Activated CD4-positive, CD25-positive, alpha-beta regulatory T cell treated with anti-CD3 and anti-CD28 coated beads, Interleukin-2, amount 50 U/mL, for 72 hours (primary cell): ENCODE measurements at places on chromosomes 3 and 15.

DNA sequence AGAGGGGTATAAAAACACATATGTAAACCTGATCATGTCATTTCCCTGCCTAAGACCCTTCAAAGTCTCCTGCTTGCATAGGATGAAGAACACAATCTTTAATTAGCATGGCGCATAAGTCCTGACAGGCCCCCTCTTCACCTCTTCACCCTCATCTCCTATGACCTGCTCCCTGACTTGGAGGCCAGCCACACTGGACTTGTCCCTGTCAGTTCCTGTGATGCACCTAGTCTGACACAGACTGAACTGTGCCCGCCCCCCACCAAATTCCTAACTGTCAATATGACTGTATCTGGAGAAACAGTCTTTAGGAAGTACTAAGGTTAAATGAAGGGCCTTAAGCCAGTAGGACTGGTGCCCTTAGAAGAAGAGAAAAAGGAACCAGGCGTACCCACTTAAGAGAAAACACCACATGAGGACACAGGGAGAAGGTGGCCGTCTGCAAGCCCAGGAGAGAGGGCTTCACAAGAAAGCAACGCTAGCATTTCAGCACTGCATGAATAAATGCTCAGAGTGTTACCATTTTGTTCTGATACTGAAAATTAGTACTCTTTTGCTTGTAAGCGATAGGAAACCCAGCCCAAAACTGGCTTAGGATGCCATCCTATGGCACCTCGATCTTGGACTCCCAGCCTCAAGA, 34.0 kb downstream of the MRPL46 start:
- DNase-seq: no peak

- DNase-seq: no peak
These were observed 12.6 kb downstream of the ETV5 start for GRCh38 chr3:186096290-186096689.

DNA sequence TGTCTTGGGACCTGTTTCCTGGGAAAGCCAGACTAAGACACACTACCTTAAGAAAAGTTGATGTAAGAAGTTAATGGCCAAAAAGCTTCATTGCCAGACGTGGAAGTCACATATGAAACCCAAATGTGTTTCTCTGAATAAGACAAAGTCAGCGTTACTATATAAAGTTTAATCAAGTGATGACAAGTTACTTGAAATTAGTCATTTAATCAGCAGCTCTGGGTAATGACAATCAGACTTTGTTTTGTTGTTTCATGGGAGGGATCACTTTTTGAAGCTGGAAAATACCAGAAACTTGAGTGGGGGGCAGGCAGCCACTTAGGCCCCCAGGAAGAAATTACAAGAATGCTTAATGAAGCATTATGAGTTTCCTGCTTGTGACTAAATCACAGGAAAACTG, 218.6 kb downstream of the PTPRG start:
- no peak for DNase-seq

DNA sequence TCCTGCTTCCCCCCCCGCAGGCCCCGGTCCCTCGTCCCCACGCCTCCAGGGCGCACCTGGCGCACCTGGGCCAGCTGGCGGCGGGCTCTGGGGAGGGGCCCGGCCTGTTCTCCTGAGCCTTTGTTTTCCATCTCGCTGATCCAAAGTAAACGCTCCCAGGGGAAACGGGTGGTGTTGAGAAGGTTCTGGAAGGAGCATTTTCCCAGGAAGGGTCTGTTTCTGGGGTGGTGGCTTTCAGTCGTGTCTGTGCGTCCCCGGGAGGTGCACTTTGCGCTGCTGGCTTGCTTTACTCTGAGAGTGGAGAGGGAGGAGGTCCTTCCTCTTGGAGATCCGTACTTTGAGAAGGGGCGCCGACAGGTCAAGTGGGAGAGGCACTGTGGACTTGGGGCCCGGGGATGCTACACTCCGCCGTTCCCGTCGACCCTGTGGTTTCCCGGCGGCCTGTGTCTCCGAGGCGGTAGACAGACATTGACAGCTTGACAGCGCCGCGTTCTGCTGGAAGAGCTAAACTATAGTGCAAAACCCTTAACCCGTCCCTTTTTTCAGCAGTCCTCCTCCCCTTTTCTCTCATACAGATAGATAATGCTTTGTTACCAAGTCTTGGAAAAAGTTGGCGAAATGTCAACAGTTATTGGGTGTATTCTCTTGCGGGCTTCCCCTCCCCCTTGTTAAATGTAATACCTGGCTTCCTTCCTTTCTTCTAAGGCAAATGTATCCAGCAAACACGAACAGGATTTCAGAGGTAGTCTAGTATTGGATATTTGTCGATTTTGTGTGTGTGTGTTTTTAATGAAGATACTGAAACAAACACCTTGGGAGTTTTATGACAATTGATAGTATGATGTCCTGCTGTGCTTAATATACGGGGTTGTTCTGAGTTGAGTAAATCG, 6.5 kb downstream of the TPM1 start:
- peak; percentile 39 for DNase-seq

- no peak for DNase-seq
These were observed 81.5 kb downstream of the SMAD3 start for GRCh38 chr15:67146875-67147381.

DNA sequence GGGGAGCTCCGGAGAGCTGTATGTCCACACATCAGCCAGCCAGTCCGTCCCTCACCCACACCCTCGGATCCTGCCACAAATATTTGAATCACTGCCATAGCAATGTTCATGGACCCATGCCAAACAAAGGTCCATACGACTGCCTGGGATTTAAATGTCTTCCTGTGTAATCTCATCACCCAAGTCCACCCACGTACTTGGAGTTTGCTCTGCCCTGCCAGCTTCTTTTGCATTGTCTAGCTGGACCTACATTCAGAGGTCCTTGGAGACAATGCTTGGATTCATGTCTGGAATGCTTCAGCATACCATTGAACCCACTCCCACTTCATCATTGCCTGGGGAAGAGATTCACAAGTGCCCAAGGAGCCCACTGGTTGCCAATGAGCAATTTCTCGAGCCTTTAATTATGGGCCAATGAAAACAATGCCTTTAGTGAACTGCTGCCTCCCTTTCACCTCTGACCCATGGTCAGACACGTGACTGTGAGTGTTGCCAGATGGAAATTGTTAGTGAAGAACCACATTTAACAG, 90.4 kb upstream of the PHLDB2 start:
- no peak for DNase-seq

- DNase-seq: no peak
These were observed 630 bp downstream of the LXN start for GRCh38 chr3:158671821-158672214.

GRCh38 chr3:17801131-17801530, 58.7 kb upstream of the TBC1D5 start:
- DNase-seq: no peak

GRCh38 chr15:63256433-63257274, 20.8 kb upstream of the APH1B start:
- DNase-seq: no peak

- DNase-seq: no peak
These were observed 610.8 kb downstream of the NTRK3 start for GRCh38 chr15:87645723-87646122.

DNA sequence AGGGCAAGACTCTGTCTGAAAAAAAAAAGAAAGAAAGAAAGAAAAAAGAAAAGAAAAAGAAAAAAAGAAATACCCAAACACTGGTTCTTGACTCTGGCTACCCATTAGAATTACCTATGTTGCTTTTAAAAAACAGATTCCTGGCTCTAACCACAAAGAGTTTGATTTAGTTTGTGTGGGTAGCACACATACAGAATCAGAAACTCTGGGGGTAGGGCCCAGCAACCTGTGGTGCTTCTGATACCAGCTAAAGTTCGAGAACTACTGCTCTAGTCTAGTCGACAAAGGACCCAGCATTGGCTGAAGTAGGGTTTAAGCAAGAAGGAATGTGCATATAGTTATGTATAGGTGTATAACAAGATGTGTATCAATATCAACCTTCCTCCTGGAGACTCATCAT, 392.7 kb downstream of the EFHB start:
- DNase-seq: no peak

GRCh38 chr3:124119056-124119716, 127.3 kb upstream of the ROPN1 start:
- DNase-seq: no peak

DNA sequence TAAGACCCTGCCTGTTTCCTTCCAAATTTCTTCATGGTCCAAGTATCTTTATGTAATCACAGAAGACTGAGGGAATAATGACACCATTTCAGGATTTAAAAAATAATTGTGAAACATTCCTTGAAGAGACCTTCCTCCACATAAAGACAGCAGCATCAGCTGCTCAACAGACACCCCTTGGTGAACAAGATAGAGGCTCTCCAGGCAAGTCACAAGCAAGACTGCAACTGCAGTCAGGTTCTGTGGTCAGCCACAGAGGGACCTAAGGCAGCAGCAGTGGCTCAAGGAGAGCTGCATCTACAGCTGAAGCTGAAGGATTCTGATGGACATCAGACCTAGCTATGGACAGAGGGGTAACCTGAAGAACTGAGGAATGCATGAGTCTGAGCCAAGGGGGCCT, 97.2 kb upstream of the C3orf80 start:
- DNase-seq: no peak
